ENCODE measurements at places on chromosomes 7 and 10.

DNA sequence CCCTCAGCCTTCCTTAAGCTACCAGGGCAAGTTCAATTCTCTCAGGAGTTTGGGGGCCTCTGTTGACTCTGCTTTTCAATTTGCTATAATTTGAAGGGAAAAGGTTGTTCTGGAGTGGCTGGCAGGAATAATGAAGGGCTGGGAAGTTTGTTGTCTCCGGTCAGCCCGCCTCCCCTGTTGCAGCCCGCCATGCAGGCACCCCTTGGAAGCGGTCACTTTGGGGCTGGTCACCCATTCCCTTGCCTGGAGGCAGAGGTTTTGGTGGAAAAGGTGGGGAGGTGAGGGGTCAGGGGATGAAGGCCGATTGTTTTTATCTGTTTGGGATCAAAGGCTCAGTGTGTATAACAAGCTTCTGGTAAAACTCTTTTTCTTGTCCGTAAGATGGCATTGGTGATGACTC lies 79.1 kb downstream of the GRK5 start:
- no peak for DNase-seq

GRCh38 chr10:110138197-110138812 lies 69.1 kb upstream of the MXI1 start:
- DNase-seq: no peak

GRCh38 chr10:98881789-98882188 lies 353.9 kb downstream of the HPSE2 start:
- DNase-seq: no peak

GRCh38 chr7:84813376-84813775 lies 373.5 kb downstream of the SEMA3D start:
- no peak for DNase-seq

- peak; percentile 33 for DNase-seq
Observed at GRCh38 chr10:52216852-52217251, 97.2 kb upstream of the DKK1 start.

DNA sequence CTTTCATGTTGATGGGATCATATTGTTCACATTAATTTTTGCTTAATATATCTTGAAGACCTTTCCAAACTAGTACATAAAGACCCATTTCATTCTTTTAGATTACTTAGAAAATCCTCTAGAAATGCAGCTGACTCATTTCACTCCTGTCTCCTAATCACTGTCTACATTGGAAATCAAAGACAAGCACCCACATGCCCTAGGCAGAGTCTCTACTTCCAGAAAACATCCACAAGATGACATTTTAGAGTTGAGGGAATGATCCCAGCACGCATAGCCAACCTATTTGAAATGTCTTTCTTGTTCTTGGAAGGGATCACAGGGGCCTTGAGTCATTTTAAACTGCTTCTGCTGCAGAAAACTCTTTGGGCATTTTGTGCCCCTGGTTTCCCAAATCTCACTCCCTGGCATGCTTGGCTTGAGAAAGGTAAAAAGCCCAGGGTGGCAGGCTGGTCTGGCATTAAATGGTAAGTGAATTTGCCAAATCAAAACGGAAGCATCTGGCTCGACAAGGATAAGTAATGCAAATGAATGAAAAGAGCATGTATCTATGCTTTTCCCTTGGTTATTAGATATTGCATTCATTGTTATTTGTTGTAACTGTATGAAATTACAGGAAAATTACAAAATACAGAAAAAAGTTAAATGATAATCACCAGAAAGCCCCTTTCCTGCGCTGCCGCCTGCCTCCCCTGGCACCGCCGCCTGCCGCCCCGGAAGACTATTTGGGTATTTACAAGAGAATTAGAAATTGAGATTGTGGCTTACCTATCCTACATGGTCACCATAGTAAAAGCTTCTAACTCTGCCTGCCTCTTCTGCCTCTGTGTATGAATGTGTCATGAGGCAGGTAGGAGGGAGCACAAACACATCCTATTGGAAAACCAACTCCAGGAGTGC lies 225.3 kb downstream of the PTEN start:
- no peak for DNase-seq

- no peak for DNase-seq
Observed at GRCh38 chr10:101935431-101935830, 91.8 kb upstream of the KCNIP2 start.

DNA sequence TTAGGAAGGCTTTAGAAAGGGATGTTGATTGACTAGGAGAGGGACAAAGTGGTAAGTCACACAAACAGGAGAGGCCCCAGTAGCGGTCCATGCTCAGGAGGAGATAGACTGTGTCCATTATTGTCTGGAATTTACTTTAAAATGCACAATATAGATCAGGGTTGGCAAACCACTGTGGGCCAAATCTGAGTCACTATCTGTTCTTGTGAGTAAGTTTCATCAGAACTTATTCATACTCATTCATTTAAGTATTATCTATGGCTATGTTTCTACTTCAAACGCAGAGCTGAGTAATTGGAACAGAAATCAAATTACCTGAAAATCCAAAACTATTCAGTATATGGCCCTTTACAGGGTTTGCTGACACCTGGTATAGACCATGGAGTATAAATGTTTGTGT lies 166.5 kb downstream of the COL28A1 start:
- no peak for DNase-seq

GRCh38 chr10:78950656-78951587 lies 117.8 kb upstream of the ZMIZ1 start:
- no peak for DNase-seq

DNA sequence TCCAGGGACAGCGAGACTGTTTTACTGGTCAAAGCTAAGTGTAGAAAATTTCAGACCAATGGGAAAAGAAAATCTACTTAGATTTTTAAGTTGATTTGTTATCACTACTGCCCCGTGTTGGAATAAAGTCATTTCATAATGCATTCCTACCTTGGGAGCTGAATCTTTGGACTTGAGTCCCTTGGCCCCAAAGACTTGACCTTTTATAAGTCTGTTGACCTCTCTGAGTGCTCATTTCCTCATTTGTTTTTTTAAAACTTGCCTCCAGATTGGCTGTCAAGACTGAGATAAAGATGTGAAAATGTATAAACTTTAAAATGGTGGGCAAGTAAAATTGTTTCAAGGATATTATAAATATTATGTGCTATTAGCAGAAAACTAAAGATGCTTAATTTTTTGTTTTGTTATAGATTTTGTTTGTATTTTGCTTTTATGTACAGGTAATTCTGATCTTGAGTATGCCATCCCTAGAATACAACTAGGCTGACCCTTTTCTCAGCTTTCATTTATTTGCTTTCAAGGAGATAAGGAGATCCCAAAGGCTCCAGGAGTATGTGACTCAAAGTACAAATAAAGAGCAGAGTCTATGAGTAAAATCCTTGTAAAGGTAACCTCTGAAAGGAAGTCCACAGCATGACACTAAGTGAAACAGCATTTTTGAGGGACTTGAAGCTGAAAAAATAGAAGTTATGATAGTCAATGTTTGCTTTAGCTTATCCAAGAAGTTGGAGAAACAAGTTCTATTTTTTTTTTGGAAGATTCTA lies 54.6 kb downstream of the TMEM26 start:
- DNase-seq: no peak

DNA sequence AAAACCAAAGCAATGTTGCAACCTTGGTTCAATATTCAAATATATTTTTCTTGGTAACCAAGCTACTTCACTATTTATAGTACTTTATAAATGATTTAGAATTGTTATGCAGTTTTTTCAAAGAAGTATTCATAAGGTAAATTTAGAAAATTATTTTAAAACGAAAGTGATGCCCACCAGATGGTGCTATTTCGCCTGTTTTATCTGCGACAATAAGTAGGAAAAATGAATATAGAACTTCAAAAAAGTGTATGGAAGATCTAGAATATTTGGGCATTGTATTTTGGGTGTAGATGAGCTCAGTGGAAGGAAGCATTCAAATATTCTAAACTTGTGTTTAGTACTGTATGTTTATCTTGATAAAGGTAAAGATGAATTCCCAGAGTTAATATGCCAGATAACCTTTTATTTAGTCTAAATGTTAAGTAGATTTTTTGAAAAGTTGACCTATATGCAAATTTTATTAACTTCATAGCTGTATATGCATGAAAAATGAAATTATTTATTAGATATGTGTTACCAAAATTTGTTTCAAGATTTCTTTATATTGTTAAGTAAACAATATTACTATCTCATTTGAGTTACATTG lies 93.2 kb downstream of the ADK start:
- DNase-seq: peak; percentile 10

DNA sequence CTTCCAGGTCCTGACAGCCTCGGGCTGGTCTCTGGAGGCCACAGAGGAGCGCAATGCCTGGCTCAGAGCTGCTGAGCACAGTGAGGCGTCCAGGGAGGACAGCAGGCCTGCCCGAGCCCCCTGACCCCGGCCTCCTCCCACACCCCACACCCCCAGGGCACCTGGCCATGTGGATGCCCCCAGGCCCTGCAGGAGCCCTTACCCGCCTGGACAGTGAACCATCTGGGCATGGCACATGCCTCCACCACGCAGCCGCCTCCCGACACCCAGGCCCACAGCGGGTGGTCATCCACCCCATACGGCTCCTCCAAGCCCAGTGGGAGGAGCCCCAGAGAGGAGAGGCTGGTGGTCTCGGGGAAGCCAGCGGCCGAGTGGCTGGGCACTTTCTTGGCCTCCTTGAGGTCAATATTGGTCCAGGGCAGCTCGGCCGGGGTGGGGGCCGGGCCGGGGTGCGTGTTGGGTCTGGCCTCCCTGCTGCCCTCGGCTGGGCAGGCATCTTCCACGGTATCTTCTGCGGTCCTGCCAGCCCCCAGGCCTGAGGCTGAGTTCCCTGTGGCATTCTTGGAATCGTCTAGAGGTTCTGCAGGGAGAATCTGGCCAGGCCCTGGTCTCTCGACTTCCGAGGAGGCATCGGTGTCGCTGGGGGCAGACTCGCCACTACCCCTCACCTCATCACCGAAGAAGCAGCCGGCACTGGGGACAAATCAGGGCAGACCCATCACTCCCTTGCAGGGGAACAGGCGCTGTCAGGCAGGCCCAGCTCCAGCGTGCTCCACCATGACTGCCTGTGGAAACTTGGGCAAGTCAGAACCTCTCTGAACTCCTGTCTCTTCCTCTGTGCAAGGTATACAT lies 18.6 kb downstream of the TECPR1 start:
- DNase-seq: no peak

GRCh38 chr7:92826258-92826938 lies 10.0 kb downstream of the CDK6 start:
- DNase-seq: no peak

- DNase-seq: no peak
Observed at GRCh38 chr7:126493801-126494200, 758.9 kb downstream of the GRM8 start.

- no peak for DNase-seq
Observed at GRCh38 chr7:143931739-143932138, 3.3 kb upstream of the OR2F2 start.

- DNase-seq: no peak
Observed at GRCh38 chr10:100826031-100826651, 80.8 kb downstream of the PAX2 start.

- no peak for DNase-seq
Observed at GRCh38 chr10:132064082-132064755, 1.5 kb upstream of the JAKMIP3 start.

- DNase-seq: no peak
Observed at GRCh38 chr10:2938869-2939268, 128.5 kb upstream of the PFKP start.

DNA sequence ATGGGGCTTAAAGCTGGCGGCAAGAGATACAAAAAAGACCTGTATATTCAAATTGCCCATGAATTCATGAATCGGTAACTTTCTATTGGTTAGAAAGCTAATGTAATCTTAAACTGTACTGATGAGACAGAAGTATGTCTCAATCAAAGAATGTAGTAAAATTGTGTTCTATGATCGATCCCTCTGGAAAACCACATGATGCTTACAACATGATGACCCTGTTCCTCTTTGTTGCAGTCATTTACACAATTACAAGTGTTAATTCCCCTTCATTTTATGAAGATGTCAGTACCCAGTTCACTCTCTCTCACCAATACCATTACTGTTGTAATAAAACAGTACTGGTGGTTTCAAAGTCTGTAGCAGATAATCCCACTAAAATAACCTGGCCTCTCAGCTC lies 10.1 kb downstream of the KIF5B start:
- no peak for DNase-seq

DNA sequence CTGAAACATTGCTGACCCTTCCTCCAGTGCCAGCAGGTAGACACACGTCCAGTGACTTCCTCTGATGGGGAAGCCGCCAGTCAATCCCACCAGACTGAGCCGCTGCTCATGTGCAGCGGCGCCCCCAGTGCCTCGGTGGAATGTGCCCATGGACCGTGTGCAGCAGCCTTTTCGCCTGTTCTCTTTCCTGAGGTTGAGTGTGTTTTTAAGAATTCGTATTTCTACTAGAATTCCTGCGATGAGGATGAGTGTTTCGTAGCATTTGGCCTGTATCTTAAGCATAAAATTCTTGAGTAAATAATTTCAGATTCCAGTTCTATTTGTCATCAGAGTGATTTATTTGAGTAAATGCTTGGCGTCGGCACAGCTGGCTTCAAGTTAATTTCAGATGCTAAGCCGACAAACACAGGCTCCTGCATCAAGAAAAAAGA lies 35.4 kb downstream of the BNIP3 start:
- DNase-seq: no peak

DNA sequence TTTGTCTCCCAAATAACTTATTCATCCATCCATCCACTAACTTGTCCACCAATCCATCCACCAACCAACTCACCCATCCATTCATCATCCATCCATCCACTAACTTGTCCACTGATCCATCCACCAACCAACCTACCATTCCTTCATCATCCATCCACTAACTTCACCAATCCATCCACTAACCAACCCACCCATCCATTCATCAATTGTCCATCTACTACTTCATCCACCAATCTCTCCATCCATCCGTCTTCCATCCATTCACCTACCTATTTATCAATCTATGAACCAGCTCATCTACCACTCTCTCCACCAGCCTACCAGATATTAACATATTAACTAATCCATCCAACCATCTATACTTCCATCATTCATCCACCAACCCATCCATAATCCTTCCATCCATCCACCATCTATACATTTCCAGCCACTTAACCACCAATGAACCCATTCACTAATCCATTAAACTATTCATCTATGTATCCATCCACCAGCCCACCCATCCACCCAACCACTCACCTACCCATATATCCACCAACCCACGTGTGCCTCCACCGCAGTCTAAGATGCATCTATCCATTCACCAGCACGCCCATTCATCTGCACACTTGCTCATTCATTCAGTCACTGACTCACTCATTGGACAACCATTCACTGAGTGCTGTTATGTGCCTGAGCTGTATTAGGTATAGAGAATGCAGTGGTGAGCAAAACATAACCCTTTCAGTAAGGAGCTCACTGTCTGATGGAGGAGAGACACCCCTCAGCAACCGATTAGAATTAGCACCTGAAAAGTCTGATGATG lies 19.8 kb upstream of the TBL2 start:
- no peak for DNase-seq

GRCh38 chr7:65980478-65981250 lies 1.3 kb downstream of the GUSB start:
- peak; percentile 68 for DNase-seq
